ENCODE measurements at places on chromosomes 2 and 18.

DNA sequence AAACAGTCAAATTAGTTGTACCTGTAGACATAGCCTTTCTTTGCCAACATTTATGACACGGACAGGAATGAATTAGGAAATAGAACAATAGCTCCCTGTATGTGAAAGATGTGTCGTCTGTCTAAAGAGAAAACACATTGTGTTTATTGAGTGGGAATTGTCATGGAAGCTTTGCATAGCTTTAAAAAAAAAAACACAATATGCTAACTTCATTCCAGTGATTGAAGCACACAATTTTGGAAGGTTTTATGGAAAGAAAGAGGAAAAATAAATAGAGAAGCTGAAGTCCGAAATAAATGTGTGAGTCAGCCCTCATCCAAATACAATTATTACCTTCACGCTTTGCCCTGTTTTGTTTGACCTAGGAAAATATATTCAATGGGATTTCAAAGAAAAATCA, 1095.7 kb downstream of the TSN start:
- no peak for DNase-seq

- DNase-seq: no peak
These were observed 123.8 kb downstream of the AKAIN1 start for GRCh38 chr18:5073026-5073944.

DNA sequence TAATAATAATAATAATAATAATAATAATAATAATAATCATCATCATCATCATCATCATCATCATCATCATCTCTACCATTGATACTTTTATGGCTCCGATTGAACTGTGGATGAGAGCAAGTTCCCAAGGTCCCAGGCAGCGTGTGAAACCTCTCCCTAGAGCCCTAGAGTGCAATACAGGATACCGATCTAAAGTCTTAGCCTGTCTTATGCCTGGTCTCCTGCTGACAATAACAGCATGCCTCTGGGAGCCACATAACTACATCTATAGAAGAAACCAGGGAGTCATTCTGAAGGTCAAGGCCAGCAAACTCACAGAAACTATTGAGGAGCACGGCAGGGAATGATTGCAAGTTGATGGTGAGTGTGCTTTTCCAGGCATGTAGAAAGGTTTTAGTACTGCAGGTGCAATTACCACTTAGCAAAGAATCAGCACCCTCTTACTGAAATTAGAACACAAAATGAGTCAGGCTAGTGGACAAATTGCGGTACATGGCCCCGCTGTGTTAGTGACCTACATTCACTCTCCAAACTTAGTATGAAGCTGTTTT, 457.2 kb upstream of the CDH20 start:
- DNase-seq: no peak

- DNase-seq: no peak
These were observed 6.7 kb upstream of the ESPNL start for GRCh38 chr2:238093181-238094140.

DNA sequence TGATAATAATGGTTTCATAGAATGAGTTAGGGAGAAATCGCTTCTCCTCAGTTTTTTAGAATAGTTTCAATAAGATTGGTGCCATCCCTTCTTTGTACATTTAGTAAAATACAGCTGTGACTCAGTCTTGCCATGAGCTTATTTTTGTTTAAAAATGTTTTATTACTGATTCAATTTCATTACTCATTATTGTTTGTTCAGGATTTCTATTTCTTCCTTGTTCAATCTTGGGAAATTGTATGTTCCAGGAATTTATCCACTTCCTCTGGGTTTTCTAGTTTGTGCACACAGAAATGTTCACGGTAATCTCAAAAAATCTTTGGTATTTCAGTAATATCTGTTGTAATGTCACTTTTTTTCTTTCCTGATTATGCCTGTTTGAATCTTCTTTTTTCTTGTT, 371.5 kb upstream of the SETBP1 start:
- no peak for DNase-seq

GRCh38 chr2:133561045-133561852, 7.0 kb downstream of the NCKAP5 start:
- DNase-seq: no peak

GRCh38 chr2:233349005-233349998, 5.0 kb upstream of the DGKD start:
- DNase-seq: no peak

GRCh38 chr2:219398721-219399363, 11.1 kb upstream of the DNPEP start:
- no peak for DNase-seq

DNA sequence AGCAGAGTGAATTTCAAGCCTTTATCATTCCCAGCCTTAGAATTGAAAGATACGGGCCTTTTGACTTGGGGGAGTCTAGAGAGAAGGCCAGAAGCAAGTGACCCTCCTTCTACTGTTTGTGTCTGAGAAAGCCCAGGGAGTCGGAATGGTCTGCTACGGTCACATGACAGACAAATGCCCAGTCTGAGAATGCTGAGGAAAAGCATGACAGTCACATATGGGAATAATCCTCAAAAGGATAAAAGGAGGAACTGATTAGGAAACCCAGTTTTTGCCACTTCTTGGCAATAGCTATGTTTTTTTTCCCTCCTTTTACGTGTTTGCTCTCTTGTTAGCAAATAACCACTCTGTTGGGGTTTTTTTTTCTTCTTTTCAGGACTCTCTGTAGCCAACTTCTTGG, 38.1 kb upstream of the HNRNPA3 start:
- no peak for DNase-seq

DNA sequence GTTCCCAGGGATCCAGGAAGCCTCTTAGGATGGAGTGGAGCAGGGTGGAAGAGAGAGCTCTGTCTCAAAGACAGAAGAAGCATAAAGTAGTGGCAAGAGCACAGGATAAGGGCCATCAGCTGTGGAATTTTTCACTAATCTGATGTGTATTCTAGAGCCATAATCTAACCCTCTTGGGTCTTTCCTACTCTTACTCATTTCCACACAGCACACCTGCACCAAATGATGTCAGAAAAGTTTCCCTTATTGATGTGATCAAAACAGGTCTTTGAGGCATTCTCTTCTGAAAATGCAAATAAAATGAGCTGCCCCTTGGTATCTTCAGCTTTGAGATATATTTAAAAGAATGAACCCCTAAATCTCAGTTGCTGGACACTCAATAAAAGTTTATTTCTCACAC, 415.1 kb upstream of the CHST9 start:
- DNase-seq: no peak

- no peak for DNase-seq
These were observed 864 bp downstream of the E2F6 start for GRCh38 chr2:11465110-11465484.

- DNase-seq: no peak
These were observed 369 bp downstream of the SMCHD1 start for GRCh38 chr18:2655954-2656236.

GRCh38 chr2:120231974-120232635, 8.9 kb upstream of the TMEM185B start:
- DNase-seq: no peak

GRCh38 chr2:128722489-128722888, 403.8 kb upstream of the HS6ST1 start:
- no peak for DNase-seq

GRCh38 chr2:127012868-127013267, 94.1 kb downstream of the BIN1 start:
- DNase-seq: no peak

DNA sequence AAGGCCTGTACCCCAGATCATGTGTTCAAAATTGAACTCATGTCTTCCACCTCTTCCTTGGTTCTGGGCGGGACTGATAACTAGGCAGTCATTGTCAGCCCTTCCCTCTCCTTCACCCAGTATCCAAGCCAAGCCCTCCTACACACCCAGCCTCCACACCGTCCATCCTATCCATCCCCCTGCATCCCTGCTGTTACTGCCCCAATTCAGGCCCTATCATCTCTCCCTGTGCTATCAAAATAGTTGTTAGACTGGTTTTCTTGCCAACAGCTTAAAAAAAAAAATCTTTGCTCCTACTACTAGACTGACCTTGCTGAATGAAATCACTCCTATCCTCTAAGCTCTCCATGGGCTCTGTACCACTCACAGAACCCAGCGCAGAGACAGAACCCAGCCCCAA, 32.8 kb downstream of the TGFA start:
- DNase-seq: no peak

GRCh38 chr18:50277942-50278341, 3.4 kb downstream of the MBD1 start:
- DNase-seq: no peak

DNA sequence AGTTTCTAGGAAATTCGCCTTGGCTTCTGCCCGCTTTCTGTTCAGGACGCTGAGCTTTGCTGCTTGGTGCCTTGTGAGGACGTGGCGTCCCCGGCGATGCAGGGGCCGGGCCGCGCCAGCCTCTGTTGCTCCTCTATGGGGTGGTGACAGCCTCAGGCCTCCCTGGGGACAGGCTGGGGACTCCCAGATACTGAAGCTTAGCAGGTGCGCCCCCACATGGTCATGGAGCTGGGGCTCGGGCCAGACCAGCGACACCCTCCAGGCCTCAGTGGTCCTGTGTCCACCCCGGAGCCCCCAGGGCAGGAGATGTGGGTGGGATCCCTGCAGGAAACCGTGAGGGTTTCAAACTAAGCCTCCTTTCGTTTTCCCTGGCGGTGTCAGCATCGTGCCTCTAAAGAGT, 29.2 kb downstream of the KCNG2 start:
- no peak for DNase-seq

DNA sequence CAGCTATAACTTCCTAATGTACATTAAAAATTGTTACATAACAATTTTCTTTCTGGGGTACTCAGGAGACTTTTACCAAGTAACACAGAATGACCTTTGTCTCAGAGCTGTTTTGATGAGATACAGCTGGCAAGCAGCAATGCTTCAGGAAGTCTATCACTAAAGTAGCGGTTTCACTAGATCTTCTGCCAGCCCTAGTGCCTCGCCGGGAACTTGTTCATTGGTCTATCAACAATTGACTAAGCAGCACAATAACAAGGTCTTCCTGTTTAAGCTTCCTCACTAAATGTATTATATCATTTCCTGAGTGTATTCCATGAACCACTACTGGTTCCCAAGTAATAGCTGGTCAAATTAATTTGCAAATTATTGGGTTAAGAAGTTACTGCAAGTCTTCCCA, 69.2 kb downstream of the TRIP12 start:
- DNase-seq: no peak

DNA sequence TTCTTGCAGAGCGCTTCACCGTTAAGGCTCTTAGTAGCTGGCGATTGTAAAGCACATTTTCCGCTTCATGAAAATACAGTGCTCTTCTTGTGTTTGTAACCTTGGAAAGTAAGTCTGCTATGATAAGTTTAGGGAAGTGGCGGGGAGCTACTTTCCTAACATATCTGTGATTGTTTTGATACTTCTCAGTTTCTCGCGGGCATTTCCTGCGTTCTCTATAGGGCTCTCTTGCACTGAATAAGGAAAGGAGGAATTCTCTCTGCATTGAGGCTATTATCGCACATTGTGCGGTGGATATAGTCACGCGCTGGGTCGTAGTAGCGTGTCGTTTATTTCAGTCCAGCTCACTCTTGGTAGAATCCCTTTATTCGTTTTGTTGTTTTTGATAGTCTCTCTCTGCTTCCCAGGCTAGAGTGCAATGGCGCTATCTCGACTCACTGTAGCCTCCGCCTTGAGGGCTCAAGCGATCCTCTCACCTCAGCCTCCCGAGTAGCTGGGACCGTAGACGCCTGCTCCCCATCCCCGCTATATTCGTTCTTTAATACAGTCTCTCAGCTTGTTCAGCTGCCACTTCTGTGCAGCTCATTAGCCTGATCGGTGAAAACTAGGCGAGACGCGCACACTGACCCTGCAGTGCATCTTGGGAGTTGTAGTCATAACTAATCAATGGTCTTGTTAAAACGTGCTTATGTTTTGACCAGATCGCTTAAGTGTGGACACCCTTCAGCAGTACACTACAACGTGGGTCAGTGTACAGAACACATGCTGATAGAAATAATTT, 1.0 kb upstream of the PPP4R3B start:
- DNase-seq: no peak

GRCh38 chr2:101364878-101365277, 22.4 kb downstream of the CREG2 start:
- DNase-seq: no peak

DNA sequence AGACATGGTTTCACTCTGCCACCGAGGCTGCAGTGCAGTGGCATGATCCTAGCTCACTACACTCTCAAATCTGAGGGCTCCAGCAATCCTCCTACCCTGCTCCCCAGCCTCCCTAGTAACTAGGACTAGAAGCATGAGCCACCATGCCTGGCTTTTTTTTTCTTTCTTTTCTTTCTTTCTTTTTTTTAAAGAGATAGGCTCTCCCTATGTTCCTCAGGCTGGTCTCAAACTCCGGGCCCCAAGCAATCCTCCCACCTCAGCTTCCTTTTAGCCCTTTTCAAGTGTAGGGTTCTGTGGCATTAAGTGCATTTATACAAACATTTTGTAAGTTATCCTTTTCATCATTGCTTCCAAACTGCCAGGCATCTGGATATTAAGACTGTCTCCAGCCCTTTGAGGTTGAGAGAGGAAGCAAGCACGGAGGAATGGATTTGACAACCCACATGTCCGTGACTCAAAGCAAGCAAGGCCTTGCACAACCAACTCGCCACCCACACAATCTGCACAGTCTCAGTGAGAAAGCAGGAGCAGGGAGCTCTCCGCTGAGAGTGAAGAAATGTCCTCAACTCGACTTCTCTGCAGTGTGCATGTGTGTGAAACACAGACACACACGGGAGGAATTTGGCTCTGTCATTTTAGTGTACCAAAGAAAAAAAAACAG, 65.6 kb downstream of the ATP8B1 start:
- DNase-seq: no peak

GRCh38 chr2:239644011-239644410, 243.2 kb upstream of the HDAC4 start:
- no peak for DNase-seq

- DNase-seq: no peak
These were observed 46.4 kb upstream of the BZW1 start for GRCh38 chr2:200765139-200765951.

DNA sequence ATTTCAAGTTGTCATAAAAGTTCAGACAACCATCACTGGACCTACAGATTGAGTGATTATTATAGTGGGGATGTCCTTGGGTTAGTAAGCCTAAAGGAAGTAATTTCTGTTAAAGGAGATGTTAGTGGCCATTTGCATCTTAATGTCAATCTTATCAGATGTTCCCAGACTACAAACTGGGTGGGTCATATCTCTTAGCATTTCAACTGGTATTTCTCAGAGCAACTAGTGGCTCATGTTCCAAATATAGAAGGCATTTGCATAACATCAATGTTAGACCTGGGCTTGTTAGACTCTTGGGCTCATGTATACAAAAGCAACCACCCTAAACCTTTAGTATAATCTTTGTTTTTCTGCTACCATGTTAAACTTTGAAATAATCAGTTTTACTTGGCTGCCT, 17.9 kb downstream of the PLEKHA3 start:
- no peak for DNase-seq

GRCh38 chr18:34540897-34541296, 169.2 kb upstream of the DTNA start:
- no peak for DNase-seq

DNA sequence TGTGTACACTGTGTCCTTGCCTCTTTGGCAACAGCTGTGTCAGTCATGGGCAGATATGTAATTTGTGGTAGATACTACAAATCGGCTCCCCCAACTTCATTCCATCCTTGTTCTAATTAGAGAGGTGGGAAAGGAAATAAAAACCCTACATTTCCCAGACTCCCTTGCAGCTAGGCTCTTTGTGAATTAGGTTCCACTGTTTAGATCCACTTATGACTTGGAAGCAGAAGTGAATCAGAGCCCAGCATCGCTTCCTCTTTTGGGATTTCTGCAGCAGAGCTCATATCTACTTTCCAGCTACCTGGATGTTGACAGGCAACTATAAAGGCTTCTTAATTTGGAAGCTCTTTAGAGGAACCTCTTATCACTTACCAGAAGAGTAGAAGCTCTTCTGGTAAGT, 34.1 kb upstream of the NARS1 start:
- no peak for DNase-seq

GRCh38 chr2:5730386-5730785, 38.2 kb downstream of the SOX11 start:
- DNase-seq: no peak

All from NCI-H2107 (cell line).